ENCODE measurements at places on chromosomes 5 and 9.

DNA sequence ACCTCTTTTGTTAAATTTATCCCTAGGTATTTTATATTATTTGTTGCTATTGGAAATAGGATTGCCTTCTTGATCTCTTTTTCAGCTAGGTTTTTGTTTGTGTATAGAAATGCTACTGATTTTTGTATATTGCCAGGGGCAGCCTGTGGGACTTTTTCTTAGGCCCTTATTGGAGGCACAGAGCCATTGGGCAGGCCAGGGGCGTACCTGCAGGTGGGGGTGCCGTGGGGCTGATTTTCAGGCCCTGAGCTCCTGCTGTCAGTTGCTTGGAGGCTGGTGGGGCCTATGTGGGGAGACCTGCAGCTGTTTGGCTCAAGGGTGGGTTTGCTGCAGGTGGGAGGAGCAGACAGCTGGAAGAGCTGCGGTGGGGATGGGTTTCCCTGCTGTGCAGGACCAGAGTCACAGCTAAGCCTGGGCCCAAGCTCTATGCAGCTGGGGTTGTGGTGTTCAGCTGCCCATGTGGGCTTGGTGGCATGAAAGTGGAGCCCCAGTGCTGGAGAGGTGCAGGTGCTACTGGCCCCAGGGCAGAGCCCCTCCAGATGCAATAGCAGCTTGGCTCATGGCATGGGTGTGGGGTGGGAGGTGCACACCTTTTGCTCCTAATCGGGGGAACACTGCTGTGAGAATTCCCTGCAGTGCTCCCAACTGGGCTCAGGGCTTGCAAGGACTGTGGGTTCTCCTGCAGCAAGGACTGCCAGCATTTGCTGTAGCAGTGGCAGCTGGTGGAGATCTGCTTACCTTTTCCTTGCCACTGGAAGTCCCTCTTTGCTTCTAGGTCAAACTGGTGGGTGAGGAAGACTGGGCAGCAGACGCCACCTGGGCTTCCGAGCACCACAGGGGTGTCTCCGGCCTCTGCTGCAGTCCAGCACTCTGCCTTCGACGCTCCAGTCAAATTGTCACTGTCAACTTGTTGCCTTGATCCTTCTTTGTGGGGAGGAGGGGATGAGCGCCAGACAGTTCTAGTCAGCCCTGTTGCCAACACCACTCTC lies 7.6 kb upstream of the CLPTM1L start:
- DNase-seq = no peak

DNA sequence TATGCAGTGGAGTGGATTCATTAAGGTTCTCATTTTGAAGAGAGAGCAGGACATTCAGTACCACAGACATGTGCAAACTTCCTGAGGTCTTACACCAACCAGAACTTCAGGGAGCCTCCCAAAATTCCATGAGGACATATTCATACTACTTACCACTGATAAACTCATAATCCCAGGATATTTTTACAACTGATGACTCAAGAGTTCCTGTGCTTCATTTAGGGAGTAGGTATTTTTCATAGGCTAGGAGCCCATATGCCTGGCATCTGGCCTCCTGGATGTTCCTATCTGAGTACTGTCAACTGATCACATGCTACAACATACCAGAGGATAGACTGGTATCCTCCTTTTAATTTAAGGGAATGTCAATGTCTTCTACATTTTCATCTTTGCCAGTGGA lies 578.0 kb downstream of the EFNA5 start:
- no peak for DNase-seq

GRCh38 chr9:92974761-92975755 lies 27.7 kb downstream of the FGD3 start:
- DNase-seq = no peak

- DNase-seq = no peak
Measured at GRCh38 chr5:155655569-155655968, 642.0 kb downstream of the KIF4B start.
